HCT116 (cell line): ENCODE measurements at places on chromosomes 6 and 20. TPM values are rescaled to one million over a fixed set of nuclear protein-coding genes. Genes with fewer than 3 reads are reported as not detected.

DNA sequence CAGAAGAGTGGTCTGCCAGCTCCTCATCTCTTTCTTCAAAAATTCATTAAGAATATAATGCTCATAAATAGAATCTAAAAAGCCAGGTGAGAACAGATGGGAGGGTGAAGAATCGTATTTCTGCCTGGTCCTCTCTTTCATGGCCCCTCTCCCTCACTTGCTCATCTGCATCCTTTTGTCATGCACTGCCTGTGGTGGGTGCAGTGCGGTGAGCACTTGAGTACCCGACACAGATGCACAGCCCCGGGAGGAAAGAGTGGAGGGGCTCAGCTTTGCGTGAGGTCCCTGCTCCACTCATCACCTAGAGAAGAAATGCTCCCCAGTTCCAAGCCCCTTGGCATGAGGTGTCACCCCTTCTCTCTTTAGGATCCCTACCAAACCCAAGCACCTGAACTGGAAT, 58.1 kb upstream of the GLP1R start:
- no peaks in the 10 kb centered on the region for H3K36me3 ChIP-seq
- no peak overlapping the region for H3K27ac ChIP-seq
- H3K4me1 ChIP-seq, result no peaks in the 10 kb centered on the region
- peaks cover 91% of the 10 kb centered on the region for H3K27me3 ChIP-seq
- no peak overlapping the region for H3K4me3 ChIP-seq
- no peak for DNase-seq

GRCh38 chr6:31383149-31383548, 20.2 kb upstream of the MICA start:
- no peaks in the 10 kb centered on the region for H3K4me1 ChIP-seq
- no peak for DNase-seq
- H3K27ac ChIP-seq, result no peak overlapping the region

GRCh38 chr6:110064744-110065524, 86.8 kb downstream of the GPR6 start:
- H3K4me1 ChIP-seq, result no peaks in the 10 kb centered on the region
- no peak overlapping the region for H3K4me3 ChIP-seq
- no peak overlapping the region for H3K27ac ChIP-seq
- H3K36me3 ChIP-seq, result no peaks in the 10 kb centered on the region
- peaks cover 22% of the 10 kb centered on the region for H3K27me3 ChIP-seq
- DNase-seq, result no peak

DNA sequence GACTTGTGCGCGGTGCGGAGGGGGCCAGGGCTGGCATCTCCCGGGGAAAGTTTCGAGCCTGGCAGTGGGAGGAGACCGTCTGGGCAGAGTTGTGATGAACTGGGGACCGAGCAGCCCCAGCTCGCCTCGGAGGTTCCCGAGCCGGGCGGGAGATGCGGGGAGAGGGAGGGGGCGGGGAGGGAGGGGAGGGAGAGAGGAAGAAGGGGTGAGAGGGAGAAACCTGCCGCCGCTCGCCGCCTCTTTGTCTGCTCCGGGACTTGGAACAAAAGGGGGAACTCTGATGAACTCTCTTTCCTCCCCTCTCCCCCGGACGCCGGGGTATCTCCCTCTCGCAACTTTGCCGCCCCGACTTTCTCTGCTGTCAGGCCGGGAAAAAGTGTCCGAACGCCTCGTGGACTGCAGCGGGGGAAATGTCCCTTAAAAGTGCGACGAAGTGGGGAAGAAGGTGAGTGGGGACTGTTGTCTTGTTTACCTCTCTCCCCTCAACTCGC, 72.7 kb downstream of the SOX4 start:
- no peak overlapping the region for H3K4me3 ChIP-seq
- no peaks in the 10 kb centered on the region for H3K27me3 ChIP-seq
- no peaks in the 10 kb centered on the region for H3K36me3 ChIP-seq
- H3K27ac ChIP-seq, result no peak overlapping the region
- no peak for DNase-seq

DNA sequence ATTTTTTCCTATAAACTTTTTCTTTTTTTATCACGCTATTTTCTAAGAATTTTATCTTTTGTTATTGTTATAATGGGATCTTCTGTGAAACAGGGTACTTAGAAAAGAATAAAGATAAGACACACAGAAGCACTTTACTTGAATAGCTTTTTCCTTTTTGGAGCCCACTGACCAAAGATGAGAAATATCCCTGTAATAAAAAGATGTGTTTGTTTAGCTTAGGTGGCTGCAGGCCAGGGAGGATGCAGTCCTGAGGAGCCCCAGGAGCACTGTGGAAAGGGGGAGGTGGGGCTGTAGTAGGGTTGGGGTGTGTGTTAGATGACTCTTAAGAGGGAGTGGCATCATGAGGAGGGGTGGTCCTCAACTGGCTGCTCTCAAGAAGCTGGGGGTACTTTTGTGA, 128.6 kb downstream of the ARID1B start:
- no peaks in the 10 kb centered on the region for H3K36me3 ChIP-seq
- DNase-seq, result no peak
- no peak overlapping the region for H3K27ac ChIP-seq
- H3K4me3 ChIP-seq, result no peak overlapping the region
- no peaks in the 10 kb centered on the region for H3K27me3 ChIP-seq
- H3K4me1 ChIP-seq, result no peaks in the 10 kb centered on the region

DNA sequence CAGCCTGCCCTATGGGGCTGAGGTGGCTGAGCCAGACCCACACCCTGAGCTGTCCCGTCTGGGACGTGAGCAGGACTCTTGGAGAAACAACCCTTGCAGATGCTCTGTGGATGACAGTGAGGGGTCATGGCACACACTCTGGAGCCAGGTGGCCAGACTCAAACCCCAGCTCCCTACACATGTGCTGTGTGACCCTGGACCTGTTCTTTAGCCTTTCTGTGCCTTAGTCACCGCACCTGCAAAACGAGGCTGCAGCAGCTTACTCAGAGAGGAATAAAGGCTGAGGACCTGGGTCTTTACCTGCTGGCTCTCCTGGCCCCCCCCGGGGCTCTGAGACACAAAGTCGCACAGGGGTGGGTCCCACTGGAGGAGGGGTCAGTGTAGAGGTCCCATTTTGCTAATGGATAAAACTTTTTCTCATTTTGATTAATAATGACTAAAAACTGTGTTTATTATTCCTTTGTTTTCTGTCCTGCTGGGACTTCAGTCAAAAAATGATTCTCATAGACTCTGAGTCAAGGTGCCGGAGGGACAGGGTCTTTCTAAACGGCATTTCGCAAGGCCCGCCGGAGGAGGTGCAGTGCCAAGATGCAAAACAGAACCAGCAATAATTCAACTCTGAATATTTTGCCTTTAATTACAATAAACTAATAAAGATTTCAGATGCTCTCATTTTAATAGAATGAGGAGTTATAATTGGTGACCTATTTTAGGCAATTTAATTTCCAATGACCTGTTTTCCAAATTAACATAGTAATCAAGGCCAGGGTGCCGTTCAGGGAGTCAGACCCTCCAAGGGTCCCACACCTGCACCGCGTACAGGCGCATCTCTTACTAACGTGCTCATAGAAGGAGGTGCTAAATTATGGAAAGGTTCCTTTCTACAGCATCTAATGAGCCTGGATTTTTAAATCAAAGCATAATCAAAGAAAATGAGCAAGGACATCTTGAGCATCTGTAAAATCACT, 62.4 kb downstream of the YTHDF1 start:
- no peaks in the 10 kb centered on the region for H3K36me3 ChIP-seq
- H3K4me1 ChIP-seq, result no peaks in the 10 kb centered on the region
- DNase-seq, result no peak
- no peak overlapping the region for H3K4me3 ChIP-seq
- H3K27ac ChIP-seq, result no peak overlapping the region

DNA sequence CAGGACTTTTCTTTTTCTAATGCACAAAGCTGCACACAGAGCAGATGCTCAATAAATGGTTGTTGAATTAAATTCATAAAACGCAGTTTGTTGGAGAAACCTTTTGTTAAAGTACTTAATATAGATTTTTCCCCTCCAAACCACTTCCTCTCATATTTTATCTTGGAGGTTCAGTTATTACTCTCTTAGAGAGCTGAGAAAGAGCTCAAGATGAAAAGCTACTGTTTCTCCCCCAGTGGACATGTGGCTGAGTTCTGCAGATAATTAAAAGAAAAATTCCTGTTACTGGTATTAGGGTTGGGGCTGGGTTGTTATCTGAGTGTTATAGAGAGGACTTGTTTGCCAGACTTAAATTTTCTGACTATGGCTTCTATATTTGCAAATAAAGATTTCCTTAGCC, 294.0 kb downstream of the TBC1D7 start:
- peaks cover 26% of the 10 kb centered on the region for H3K27me3 ChIP-seq
- no peak overlapping the region for H3K4me3 ChIP-seq
- H3K4me1 ChIP-seq, result no peaks in the 10 kb centered on the region
- H3K36me3 ChIP-seq, result no peaks in the 10 kb centered on the region
- no peak for DNase-seq
- no peak overlapping the region for H3K27ac ChIP-seq

DNA sequence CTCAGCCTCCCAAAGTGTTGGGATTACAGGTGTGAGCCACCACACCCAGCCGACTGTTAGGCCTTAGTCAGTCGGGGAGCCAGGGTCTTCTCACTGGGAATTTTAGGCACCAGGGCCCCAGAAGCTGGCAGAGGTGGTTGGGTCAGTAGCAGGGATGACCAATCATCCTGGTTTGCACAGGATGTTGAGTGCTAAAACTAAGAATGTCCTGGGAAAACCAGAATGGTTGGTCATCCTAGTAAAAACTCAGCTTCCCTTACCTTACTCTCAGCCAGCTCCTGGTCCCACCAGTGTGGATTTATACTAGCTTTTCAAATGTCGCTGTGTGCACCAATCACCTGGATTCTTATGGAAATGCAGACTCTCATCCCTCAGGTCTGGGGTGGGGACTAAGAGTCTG, 31.8 kb downstream of the KCNG1 start:
- no peak overlapping the region for H3K27ac ChIP-seq
- no peaks in the 10 kb centered on the region for H3K4me1 ChIP-seq
- H3K27me3 ChIP-seq, result no peaks in the 10 kb centered on the region

- no peak overlapping the region for H3K4me3 ChIP-seq
- no peaks in the 10 kb centered on the region for H3K4me1 ChIP-seq
- no peak overlapping the region for H3K27ac ChIP-seq
- H3K36me3 ChIP-seq, result no peaks in the 10 kb centered on the region
- no peak for DNase-seq
These were observed 7.1 kb downstream of the ZNF831 start for GRCh38 chr20:59170406-59171349.

GRCh38 chr6:138638604-138639003, 135.0 kb upstream of the CCDC28A start:
- no peaks in the 10 kb centered on the region for H3K36me3 ChIP-seq
- no peak overlapping the region for H3K27ac ChIP-seq
- no peak overlapping the region for H3K4me3 ChIP-seq
- DNase-seq, result no peak
- H3K27me3 ChIP-seq, result no peaks in the 10 kb centered on the region

GRCh38 chr20:47740862-47741184, 44.5 kb downstream of the SULF2 start:
- H3K27me3 ChIP-seq, result no peaks in the 10 kb centered on the region
- no peaks in the 10 kb centered on the region for H3K36me3 ChIP-seq
- H3K4me1 ChIP-seq, result no peaks in the 10 kb centered on the region
- peak; percentile 31 for DNase-seq
- H3K27ac ChIP-seq, result no peak overlapping the region

DNA sequence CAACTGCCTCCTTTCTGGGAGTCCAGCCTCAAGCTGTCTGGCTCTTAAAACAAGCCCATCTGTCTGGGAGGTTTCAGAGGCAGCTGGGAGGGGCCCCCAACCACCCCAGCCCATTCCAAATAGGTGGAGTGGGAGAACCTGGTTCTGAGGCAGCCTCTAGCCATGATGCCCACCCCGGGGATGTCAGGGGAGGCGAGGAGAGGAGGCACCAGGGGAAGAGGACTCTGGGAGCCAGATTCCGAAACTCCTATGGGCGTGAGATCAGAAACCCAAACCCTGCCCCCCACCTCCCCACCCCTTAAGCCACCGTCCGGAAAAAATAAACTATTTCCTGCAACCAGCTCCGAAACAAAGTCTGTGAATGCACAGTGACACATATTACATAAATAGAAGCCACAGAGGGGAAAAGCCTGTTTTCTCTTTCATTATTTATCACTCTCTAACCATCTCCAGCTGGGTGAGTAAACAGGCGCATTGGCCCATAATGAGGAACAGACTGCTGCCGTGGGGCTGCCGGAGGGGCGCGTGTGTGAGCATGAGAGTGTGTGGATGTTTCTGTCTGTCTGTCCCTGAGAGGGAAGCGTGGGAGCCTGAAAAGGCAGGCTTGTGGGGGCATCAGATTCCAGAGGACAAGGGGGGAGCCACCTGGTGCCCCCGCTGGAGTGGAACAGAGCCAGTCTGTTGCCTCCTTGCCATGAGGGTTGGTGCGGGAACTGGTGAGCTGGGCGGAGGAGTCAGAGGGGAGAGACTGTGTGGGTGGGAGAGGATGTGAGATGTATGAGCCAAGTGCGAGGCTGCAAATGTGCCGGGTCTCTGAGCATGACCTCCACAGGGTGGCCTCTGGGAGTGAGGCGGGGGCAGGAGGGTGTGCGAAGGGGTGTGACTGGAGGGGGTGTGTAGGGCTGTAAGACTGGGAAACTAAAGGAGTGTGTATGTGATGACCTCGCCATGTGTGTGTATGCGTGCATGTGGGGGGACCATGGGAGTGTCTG, 14.3 kb upstream of the FOXP4 start:
- H3K36me3 ChIP-seq, result no peaks in the 10 kb centered on the region
- H3K4me1 ChIP-seq, result peaks cover 24% of the 10 kb centered on the region
- no peak for DNase-seq
- no peaks in the 10 kb centered on the region for H3K27me3 ChIP-seq
- no peak overlapping the region for H3K4me3 ChIP-seq
- H3K27ac ChIP-seq, result no peak overlapping the region

GRCh38 chr6:16933961-16934360, 167.9 kb upstream of the STMND1 start:
- no peak for DNase-seq
- H3K36me3 ChIP-seq, result no peaks in the 10 kb centered on the region
- H3K27me3 ChIP-seq, result no peaks in the 10 kb centered on the region
- H3K4me3 ChIP-seq, result no peak overlapping the region
- no peaks in the 10 kb centered on the region for H3K4me1 ChIP-seq

DNA sequence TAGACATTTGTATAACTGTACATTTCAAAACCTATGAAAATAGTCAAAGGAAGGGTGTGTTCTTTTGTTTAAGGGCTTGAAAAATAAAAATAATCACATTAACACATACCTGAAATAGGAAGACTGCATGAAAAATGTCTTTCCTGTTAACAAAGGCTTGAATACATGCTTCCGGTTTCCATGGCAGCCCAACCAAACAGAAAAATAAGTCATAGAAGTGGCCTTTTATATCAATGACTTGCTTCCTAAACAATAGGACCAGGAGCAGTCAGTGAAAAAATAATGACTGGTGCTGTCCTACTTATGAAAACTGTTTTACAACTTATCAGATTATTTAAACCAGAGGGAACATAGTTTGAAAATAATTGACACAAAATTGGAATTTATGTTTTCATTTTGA, 412.6 kb upstream of the PLCB4 start:
- no peaks in the 10 kb centered on the region for H3K27me3 ChIP-seq
- no peaks in the 10 kb centered on the region for H3K36me3 ChIP-seq
- no peak for DNase-seq
- H3K4me3 ChIP-seq, result no peak overlapping the region

HRH3 gene
- total RNA-seq, result not detected

C6orf47 gene
- 13.4 TPM for total RNA-seq

RSPH4A gene
- 0.27 TPM for total RNA-seq

UNC5CL gene
- total RNA-seq, result 2.2 TPM

SMIM8 gene
- total RNA-seq, result 8.0 TPM

CRISP2 gene
- not detected for total RNA-seq

SEMG1 gene
- total RNA-seq, result not detected

LIN28B gene
- total RNA-seq, result 0.25 TPM

SPINT4 gene
- total RNA-seq, result not detected
